Activated CD4-positive, CD25-positive, alpha-beta regulatory T cell treated with anti-CD3 and anti-CD28 coated beads, Interleukin-2, amount 50 U/mL, for 24 hours (primary cell): ENCODE measurements at places on chromosomes 7 and 10.

DNA sequence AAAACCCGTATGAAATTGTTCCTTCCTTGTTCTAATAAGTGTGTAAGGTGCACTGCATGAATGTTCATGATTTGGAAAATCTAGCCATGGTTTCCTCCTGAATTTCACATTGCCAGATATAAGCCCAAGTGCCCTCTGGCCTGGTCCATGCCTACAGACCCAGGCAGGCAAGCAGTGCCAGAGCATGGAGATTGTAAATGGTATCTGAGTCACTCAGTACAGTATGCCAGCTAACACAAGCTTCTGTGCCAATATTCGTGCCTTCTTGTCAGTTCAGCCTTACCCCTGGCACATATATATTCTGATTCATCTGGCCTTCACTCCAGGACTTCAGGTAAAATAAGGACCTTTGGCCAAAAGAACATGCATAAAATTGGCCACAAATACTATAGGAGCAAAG is 38.4 kb upstream of the PDE1C start:
- ATAC-seq = no peak

GRCh38 chr10:90302758-90303481 is 554.9 kb downstream of the HTR7 start:
- no peak for ATAC-seq

DNA sequence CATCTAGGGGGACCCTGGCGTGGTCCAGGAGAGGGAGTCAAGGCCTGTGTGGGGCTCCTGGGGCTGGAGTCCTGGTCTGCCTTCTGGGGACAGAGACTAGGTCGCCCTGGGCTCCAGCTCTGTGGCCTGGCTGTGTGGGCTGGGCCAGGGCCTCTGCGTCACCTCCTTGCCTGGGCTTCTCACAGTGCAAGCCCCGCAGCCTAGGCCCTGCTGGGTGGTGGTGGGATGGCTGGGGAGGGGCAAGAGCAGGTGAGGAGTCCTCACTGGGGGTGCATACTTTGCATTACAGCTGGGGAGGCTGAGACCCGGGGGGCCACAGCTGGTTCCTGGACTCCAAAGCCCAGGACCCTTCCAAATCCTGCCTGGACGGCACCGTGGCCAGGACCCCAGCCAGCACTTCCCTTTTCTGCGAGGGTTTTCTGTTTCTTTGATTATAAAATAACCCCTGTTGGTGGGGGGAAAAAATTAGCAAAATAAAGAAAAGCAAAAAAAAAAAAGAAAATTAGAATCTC is 23.5 kb downstream of the PWWP2B start:
- ATAC-seq = no peak

GRCh38 chr10:32295027-32295426 is 51.9 kb downstream of the EPC1 start:
- ATAC-seq = no peak

DNA sequence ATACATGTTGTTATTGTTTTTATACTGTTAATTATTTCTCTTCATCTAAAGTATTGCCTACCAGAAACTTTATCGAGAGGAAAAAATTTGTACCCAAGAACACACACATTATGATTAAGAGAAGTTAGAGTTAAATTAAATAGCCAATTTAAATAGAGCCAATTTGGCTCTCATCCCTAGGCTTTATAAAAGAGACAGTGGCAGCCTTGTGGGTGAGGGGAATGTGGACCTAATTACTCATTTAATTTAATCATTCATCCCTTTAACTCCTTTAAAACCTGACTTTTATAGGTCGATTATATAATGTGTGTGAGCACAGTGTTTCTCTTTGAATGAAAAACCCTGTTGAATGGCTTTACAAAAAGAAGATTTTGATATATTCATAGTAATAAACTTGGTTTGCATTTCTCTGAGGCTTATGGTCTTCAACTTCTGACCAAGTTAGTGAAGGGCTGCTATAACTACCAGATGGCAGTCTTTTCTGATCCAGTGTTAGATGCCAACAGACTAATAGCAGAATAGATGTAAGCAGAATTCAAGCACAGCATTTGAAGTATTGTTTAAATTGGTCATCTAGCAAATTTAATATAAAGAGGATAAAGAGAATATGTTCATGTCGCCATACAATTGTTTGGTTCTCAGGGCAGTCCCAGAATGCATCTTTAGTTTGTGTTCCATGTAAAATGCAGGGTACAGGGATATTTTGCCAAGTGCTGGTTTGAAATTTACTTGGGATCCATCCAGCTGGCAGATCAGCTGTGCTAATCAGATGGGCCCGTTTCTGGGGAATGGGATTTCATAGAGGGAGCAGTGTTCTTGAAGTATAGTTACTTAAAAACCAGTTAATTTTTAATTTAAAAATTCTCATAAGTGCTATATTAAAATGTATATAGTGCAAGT is 25.3 kb downstream of the ADD3 start:
- no peak for ATAC-seq
